ENCODE measurements at places on chromosomes 13 and 19. TPM values are rescaled to one million over a fixed set of nuclear protein-coding genes. Genes with fewer than 3 reads are reported as not detected.

DNA sequence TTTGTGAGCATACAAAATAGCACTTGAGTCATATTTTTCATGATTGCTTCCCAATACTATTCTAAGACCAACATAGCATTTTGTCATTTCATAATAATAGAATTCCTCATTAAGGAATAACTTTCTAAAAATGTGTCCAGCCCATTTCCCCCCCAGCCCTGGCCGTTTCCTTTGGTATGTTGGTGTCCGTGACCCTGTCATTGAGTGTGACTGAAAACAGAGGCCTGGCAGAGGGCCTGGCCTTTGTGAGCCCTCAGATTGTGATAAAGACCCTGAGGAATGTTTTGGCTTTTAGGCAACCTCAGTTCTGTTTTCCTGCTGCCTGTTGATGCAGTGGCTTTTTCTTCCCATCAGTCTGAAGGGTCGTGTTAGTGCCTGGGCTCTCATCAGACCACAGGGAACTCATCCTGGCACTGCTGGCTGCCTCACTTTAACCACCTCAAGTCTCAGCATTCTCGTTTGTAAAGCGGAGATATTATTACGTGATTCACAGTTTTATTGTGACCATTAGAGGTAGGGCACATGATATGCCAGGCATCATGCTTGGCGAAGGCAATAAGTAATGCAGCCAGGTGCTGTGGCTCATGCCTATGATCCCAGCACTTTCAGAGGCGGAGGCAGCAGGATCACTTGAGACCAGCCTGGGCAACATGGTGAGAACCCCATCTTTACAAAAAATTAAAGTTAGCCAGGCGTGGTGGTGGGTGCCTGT lies 13.8 kb downstream of the SPINT2 start:
- no peak for DNase-seq
- peaks cover 44% of the 10 kb centered on the region for H3K36me3 ChIP-seq
- no peak overlapping the region for H3K4me3 ChIP-seq
- H3K4me1 ChIP-seq, result peaks cover 2% of the 10 kb centered on the region
- H3K27ac ChIP-seq, result peak overlapping the region; percentile 7
- no peaks in the 10 kb centered on the region for H3K27me3 ChIP-seq

DNA sequence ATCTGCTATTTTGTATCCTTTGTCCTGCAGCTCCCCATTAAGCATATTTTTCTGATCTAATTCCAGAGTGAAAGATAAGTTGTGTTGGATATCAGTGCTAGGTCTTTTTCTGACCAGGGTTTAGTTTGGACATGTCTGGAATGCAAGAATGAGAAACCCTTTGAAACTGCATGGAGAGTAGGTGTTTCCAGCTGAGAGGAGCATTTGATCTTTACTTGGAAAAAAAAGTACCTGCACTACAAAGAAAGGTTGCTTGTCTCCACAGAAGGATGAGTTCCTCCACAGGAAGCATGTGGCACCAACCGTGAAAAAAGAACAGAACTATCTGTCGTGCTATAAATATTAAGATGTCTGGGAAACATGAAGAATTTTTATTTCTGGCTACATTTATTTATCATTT lies 36.6 kb upstream of the MED4 start:
- H3K27ac ChIP-seq, result no peak overlapping the region
- H3K4me1 ChIP-seq, result peaks cover 4% of the 10 kb centered on the region
- H3K36me3 ChIP-seq, result no peaks in the 10 kb centered on the region
- DNase-seq, result no peak

- no peaks in the 10 kb centered on the region for H3K27me3 ChIP-seq
- no peaks in the 10 kb centered on the region for H3K4me1 ChIP-seq
- H3K27ac ChIP-seq, result no peak overlapping the region
- no peak overlapping the region for H3K4me3 ChIP-seq
These were observed 342.6 kb downstream of the MZT1 start for GRCh38 chr13:72384879-72385278.

DNA sequence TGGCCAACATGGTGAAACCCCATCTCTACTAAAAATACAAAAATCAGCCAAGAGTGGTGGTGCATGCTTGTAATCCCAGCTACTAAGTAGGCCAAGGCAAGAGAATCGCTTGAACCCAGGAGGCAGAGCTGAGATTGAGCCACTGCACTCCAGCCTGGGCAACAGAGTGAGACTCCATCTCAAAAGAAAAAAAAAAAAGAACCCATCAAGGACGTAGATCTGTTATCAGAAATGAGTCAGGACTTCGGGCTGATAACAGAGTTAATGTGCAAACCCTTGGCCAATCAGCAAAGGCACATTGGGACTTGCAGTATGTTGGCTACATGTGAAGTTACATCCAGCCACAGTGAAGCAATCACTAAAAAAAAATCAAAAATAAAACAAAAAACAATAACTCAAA lies 4.8 kb upstream of the LGALS7B start:
- H3K27ac ChIP-seq, result no peak overlapping the region
- H3K4me3 ChIP-seq, result no peak overlapping the region
- no peaks in the 10 kb centered on the region for H3K4me1 ChIP-seq

DNA sequence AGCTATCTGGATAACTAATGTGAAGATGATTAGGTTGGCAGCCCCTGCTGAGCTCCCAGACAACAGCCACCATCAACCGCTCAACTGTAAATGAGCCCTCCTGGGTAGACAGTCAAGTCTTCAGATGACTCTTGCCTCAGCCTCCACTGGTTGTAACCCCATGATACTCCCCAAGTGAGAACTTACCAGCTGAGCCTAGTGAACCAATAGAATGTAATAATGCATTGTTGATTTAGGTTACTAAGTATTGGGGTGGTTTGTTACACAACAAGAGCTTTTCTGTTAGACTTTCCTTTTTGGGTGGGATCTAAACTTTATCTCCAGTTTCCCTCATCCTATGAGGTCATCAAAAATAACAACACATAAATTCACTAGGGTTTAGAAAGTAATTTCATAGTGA lies 69.4 kb downstream of the CYSLTR2 start:
- H3K4me1 ChIP-seq, result no peaks in the 10 kb centered on the region
- no peaks in the 10 kb centered on the region for H3K36me3 ChIP-seq
- no peak overlapping the region for H3K27ac ChIP-seq
- DNase-seq, result no peak
- no peaks in the 10 kb centered on the region for H3K27me3 ChIP-seq

DNA sequence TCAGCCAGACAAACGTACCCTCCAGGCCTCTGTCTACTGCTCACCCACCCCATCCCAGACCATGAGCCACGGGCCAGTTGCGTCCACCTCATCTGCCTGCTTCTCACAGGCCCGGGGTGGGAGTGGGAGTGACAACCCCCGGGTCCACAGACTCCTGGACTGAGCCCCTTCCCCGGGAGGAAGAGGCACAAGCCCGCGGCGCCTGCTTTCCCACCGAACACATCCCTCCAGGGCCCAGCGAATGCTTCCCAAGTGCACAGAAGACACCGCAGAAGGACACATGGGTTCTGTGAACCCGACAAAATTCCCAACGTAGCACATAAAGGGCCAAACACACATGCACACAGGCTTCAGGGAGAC lies 18.0 kb upstream of the PLPP2 start:
- no peaks in the 10 kb centered on the region for H3K4me1 ChIP-seq
- H3K4me3 ChIP-seq, result no peak overlapping the region
- H3K36me3 ChIP-seq, result peaks cover 48% of the 10 kb centered on the region
- H3K27ac ChIP-seq, result no peak overlapping the region
- H3K27me3 ChIP-seq, result no peaks in the 10 kb centered on the region

- H3K36me3 ChIP-seq, result no peaks in the 10 kb centered on the region
- H3K27me3 ChIP-seq, result no peaks in the 10 kb centered on the region
- H3K4me3 ChIP-seq, result no peak overlapping the region
- DNase-seq, result no peak
- no peak overlapping the region for H3K27ac ChIP-seq
These were observed 181.5 kb downstream of the USP12 start for GRCh38 chr13:26989957-26990713.

GRCh38 chr19:9658769-9659168 lies 16.1 kb downstream of the ZNF562 start:
- no peak overlapping the region for H3K4me3 ChIP-seq
- H3K27ac ChIP-seq, result no peak overlapping the region
- H3K4me1 ChIP-seq, result no peaks in the 10 kb centered on the region
- no peaks in the 10 kb centered on the region for H3K27me3 ChIP-seq
- no peak for DNase-seq

Gene MISP
- total RNA-seq, result 0.28 TPM

Data from endodermal cell (in vitro differentiated cells).